ENCODE measurements at places on chromosomes 1 and 21. TPM values are rescaled to one million over a fixed set of nuclear protein-coding genes. Genes with fewer than 3 reads are reported as not detected.

TTLL10 gene
- total RNA-seq: not detected

PSMB2 gene
- total RNA-seq: 10.6 TPM

GJB5 gene
- total RNA-seq: 0.34 TPM

TRNP1 gene
- 38.0 TPM for total RNA-seq

ANGPTL7 gene
- total RNA-seq: 0.79 TPM

BRWD1 gene
- 46.1 TPM for total RNA-seq

OR2L13 gene
- not detected for total RNA-seq

PEX14 gene
- total RNA-seq: 9.8 TPM

CR2 gene
- total RNA-seq: not detected

METTL13 gene
- 30.7 TPM for total RNA-seq

MRPL9 gene
- total RNA-seq: 90.8 TPM

FCER1A gene
- not detected for total RNA-seq

F5 gene
- total RNA-seq: not detected

MAP3K21 gene
- 0.52 TPM for total RNA-seq

SLC44A3 gene
- 1.7 TPM for total RNA-seq

DNAJC28 gene
- total RNA-seq: 1.7 TPM

CCDC30 gene
- 0.95 TPM for total RNA-seq

RHOU gene
- total RNA-seq: 0.17 TPM

HCRTR1 gene
- not detected for total RNA-seq

UBXN10 gene
- total RNA-seq: not detected

FMOD gene
- total RNA-seq: 3.6 TPM

AIRE gene
- total RNA-seq: not detected

PRR9 gene
- not detected for total RNA-seq

ZBTB8B gene
- under 0.01 TPM for total RNA-seq

NOC2L gene
- total RNA-seq: 75.0 TPM

CD34 gene
- 0.16 TPM for total RNA-seq

SH3BGR gene
- total RNA-seq: 2.7 TPM

ZNF648 gene
- not detected for total RNA-seq

RIPPLY3 gene
- total RNA-seq: not detected

NBPF8 gene
- total RNA-seq: 10.4 TPM

C1orf74 gene
- total RNA-seq: 2.0 TPM

DPYD gene
- total RNA-seq: 81.5 TPM

NTMT2 gene
- total RNA-seq: not detected

Data from bronchial smooth muscle cell (primary cell).